ENCODE measurements at places on chromosomes 2 and 18. TPM values are rescaled to one million over a fixed set of nuclear protein-coding genes. Genes with fewer than 3 reads are reported as not detected.
A peak's percentile ranks its signal among the peaks of the same experiment; 100 is the strongest.

DNA sequence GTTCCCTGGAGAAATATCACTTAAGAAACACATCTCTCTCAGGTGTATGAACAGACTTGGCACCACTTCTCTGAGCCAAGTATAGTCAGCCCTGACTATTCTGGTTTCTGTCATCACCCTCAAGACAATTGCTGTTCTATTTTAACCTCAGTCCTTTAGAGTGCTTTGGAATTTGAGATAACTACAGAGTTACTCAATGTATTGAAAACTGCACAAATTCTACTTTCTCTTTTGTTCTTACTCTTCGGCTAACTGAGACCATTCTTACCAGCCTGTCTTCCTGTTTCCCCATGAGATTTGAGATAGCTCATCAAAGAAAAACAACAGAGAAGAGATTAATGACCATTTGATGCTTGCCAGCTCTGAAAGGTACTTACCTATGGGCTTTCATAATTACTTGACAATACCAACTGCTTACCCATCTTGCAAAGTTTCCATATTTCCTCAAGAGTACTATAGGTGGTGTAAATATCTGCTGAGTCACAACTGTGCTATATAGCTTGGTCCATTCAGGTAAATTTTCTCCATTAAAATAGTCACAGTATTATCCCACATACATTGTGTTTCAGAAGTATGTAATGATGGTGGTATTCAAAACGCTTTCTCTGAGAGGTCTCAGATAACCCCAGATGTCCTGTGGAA lies 467.5 kb upstream of the CHST9 start:
- H3K4me3 ChIP-seq: no peak overlapping the region
- H3K4me1 ChIP-seq: peaks cover 54% of the 10 kb centered on the region
- no peaks in the 10 kb centered on the region for H3K36me3 ChIP-seq
- no peaks in the 10 kb centered on the region for H3K27me3 ChIP-seq
- peak; percentile 77 for DNase-seq

DNA sequence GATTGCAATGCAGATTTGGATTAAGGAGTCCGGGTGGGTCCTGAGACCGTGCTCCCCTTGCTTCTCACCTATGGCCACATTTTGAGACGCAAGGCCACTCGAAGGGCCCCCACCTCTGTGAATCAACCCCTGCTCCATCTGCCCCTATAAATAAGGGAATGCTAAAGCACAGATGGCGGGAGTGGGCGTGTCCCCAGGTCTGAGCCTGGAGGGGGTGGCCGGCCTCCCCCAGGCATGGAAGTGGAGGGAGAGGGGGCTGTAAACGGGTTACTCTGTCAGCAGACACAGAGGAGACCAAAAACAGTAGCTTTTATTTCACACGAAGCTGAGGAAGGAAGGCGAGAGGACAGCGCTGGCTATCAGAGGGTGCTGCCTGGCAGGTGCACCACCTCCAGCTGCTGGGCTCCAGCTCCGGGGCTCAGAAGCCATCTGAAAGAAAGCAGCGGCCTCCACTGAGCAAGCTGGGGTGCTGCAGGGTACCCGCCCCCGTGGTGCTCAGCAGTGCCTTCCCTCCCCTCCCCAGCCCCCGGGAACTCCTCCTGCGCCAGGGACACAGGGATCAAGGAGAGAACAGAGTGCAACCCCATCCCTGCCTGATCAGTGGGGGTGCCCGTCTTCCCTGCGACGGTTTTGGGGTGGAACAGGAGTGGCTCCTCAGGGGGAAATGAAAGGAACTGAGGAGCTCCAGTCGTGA lies 56.7 kb upstream of the RAB6C start:
- H3K27me3 ChIP-seq: peaks cover 39% of the 10 kb centered on the region
- H3K36me3 ChIP-seq: no peaks in the 10 kb centered on the region
- peak overlapping the region; percentile 2 for H3K4me3 ChIP-seq
- no peak overlapping the region for H3K27ac ChIP-seq

GRCh38 chr2:193409951-193410350 lies 1215.2 kb upstream of the TMEFF2 start:
- no peaks in the 10 kb centered on the region for H3K27me3 ChIP-seq
- H3K4me1 ChIP-seq: no peaks in the 10 kb centered on the region
- no peak overlapping the region for H3K27ac ChIP-seq
- no peak for DNase-seq
- no peak overlapping the region for H3K4me3 ChIP-seq

DNA sequence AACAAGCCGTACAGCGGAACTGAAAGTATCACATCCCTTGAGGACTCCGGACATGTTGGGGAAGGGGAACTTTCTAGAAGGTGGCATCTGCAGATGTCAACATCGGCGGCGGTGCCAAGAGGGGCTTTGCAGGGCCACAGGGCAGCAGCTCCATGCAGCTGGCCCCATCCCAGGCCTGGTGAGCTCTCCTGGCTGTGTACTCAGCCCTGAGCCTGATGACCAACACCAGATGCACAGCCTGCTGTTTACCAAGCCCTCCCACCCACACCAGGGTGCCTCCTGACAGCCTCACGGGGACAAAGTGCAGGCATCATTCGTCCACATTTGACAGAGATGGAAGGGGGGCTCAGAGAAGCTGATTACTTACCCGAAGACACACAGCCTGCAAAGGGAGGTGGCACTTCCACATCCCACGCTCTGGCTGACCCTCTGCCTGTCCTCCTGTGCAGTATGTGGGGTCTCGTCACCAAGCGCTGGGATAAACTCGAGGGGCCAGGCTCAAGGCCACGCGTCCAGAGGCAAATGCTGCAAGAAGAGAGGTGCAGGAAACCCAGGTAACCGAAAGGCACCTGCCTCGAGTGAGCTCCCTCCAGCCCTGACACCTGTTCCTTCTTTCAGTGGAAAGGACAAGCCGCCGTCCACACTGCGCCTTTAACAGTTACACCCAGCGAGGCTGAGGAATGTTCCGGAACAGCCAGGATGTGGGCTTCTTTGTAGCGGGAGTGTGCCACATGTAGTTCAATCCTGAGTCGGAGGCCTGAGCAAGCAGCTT lies 69.0 kb upstream of the ASAP2 start:
- DNase-seq: no peak
- H3K4me1 ChIP-seq: peaks cover 3% of the 10 kb centered on the region
- no peaks in the 10 kb centered on the region for H3K27me3 ChIP-seq
- no peak overlapping the region for H3K4me3 ChIP-seq
- H3K36me3 ChIP-seq: no peaks in the 10 kb centered on the region
- H3K27ac ChIP-seq: no peak overlapping the region

DNA sequence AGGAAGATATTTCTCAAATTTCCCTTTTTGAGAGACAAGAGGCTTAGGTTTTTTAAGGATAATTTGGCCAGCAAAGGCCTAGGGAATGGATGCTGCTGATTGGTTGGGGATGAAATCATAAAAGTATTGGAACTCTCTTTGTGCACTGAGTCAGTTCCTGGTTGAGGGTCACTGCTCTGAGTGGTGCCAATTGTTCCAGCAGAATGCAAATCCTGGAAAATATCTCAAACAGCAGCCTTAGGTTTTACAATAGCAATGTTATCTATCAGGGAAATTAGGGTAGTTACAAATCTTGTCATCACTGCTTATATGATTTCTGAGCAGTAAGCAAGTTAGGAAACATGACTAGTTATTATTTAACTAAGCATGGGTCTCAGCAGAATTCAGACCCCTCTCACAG lies 96.2 kb downstream of the RAD51AP2 start:
- H3K36me3 ChIP-seq: no peaks in the 10 kb centered on the region
- H3K27ac ChIP-seq: no peak overlapping the region
- DNase-seq: no peak

DNA sequence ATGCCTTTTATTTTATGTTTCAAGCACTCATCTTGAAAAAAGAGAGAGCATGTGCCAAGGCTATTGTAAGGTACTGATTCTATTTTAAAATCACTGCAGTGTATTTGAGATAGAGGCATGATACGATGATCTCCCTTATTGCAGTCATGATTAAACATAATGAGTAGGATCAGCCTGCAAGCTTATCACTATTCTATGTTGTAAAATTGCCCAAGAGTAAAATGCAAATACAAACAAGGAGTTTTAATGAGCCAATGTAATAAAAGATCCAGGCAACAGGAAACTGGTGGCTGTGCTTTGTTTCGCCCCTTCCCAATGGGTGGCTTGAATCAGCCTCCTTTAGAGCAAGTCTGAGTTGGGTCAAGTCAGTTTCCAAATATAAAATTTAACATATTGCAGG lies 116.4 kb upstream of the RBMS1 start:
- no peaks in the 10 kb centered on the region for H3K36me3 ChIP-seq
- DNase-seq: no peak
- H3K4me1 ChIP-seq: no peaks in the 10 kb centered on the region
- no peak overlapping the region for H3K4me3 ChIP-seq
- no peaks in the 10 kb centered on the region for H3K27me3 ChIP-seq
- H3K27ac ChIP-seq: no peak overlapping the region

ZC3H15 gene
- 30.2 TPM for total RNA-seq

DNA sequence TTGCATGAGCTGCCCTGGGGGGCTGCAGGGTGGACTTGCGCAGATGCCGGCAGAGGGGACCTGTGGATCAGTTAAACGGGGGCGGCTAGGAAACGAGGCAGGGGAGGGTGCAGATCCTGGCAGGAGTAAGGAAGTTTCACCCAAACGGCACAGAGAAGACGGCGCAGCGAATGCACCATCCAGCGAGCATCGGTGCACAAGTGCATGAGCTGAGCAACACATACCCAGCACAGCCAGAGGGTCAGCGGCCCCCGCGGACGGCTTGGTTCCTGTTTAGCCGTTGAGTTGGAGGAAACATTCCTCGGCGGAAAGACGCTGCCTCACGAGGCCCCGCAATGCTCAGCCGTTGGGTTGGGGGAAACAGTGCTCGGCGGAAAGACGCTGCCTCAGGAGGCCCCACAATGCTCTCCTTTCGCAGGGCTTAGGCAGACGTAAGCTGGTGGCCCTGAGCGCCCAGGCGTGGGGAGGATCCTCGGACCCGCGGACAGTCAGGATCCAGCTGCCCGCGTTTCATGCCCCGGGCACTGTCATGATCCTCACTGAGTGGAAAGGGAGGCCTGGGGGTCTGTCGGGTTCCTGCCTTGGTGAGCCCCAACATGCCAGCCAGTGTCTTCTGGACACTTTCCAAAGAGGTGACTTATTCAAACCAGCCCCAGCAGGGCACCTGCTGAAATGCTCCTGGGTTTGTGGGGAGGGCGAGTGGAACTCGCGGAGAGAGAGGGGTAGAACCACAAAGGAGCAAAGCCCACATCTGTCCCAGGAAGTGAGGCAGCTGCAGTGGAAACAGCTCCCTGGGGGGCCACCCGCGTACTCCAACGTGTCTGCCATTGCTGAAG lies 86.3 kb downstream of the NDUFA10 start:
- no peaks in the 10 kb centered on the region for H3K36me3 ChIP-seq
- H3K4me1 ChIP-seq: no peaks in the 10 kb centered on the region
- H3K27me3 ChIP-seq: no peaks in the 10 kb centered on the region
- H3K4me3 ChIP-seq: no peak overlapping the region
- H3K27ac ChIP-seq: no peak overlapping the region
- DNase-seq: no peak
